ENCODE measurements at places on chromosomes 11 and 22.

DNA sequence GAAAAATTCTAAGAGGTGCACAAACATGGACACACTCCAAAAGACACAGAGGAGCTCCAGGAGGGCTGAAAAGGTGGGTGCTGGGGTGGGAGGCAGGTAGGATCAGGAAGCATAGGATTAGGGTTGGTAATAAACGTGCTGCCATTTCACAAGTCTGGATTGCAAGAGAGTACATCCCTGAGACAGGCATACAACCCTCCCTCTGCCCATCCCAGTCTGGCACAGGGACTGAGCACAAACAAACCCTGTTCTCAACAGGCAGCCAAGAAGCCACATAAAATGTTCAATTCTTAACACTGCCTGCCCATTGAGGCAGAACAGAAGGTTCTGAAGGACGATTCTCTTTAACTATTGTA is 18.5 kb downstream of the SLC35F2 start:
- no peak for DNase-seq

GRCh38 chr11:123561431-123561800 is 93.0 kb downstream of the SCN3B start:
- DNase-seq, result no peak

DNA sequence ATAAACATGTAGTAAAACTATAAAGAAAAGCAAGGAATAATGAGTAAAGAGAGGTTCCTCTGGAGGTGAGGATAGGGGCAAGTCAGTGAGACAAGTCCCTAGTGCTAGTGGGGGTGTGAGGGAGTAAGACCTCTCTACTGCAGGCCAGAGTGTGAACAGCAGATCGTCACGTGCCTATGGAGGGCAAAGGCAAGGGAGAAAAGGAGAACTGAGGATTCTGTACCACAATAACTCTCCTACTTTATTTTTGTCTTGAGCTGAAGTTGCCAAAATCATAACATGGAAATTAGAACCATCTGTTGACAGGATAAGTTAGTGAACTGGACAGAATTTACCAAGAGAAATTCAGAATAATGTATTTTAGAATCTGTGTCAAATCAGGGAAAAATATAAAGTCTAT is 77.6 kb downstream of the ENTHD1 start:
- no peak for DNase-seq

GRCh38 chr11:488062-488461 is 19.0 kb downstream of the RNH1 start:
- DNase-seq, result no peak

DNA sequence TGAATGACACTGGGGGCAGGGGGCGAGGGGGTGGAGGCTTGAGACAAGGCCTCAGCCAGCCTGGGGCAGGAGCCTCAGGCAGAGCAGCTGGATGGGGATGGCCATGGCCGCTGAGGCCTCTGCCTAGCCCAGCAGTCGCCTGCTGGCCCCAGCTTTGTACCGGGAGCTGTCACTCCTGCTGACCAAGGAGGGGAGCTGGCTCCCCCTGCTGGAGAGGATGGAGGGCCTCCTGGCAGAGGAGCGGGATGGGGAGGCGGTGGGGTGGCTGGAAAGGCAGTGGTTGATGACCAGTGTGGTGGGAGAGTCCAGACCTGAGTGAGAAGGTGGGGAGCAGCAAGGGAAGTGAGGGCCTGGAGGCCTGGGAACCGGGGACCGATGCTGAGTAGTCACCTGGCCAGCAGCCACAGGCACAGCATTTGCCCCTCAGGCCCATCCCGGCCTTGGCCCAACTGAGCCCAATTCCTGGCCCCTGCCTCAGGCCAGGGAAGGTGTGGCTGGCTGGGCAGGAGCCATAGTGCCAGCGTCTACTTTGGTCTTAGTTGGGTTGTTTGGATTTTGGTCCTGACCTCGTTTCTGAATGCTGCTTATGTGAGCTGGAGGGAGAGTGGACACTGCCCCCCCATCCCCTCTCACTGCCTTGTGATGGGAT is 6.0 kb upstream of the SUSD2 start:
- peak; percentile 54 for DNase-seq

- DNase-seq, result no peak
These were observed 256.5 kb downstream of the MN1 start for GRCh38 chr22:27545085-27545484.

DNA sequence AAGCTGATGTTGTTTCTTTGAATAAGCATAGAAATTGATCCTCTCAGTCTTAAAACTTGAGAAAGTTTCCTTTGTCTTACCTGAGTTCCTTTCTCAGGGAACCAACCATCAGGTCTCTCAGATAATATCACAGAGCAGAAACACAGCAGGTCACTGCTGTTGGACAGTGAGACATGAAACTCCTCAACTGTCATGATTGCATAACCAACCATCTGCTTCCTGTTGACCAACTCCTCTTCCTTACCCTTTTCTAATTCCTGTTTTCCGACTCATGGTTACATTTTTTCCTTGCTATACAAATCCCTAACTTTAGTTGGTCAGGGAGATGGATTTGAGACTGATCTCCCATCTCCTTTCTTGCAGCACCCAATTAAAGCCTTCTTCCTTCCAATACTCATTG is 845.3 kb downstream of the FAM181B start:
- no peak for DNase-seq

DNA sequence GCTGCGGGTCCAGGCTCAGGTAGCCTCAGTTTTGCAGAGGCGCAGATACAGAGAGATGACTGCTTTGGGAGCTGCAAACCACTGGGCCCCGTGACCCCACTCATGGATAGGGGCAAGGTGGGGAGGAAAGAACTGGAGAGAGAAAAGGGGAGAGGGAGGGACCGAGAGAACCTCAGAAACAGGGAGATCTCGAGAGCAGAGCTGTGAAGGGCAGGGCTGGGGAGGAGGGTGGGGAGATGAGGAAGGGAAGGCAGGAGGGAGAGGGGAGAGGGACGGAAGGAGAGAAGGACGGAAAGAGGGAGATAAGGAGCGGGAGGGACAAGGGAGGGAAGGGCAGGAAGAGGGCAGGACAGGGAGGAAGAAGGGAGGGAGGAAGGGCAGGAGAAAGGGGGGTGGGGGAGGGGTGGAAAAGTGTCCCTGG is 46.3 kb downstream of the IGLL1 start:
- DNase-seq, result no peak

GRCh38 chr11:70901951-70902521 is 350.3 kb downstream of the SHANK2 start:
- no peak for DNase-seq

DNA sequence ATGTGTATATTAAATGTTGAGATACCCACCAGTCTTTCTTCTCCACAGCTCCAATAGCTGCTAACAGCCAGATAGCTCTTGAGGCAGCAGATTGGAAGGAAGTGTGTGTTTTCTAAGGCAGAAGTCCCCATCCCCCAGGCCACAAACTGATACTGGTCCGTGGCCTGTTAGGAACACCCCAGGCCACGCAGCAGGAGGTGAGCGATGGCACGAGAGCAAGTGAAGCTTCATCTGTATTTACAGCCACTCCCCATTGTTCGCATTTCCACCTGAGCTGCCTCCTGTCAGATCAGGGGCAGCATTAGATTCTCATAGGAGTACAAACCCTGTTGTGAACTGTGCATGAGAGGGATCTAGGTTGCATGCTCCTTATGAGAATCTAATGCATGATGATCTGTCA is 12.7 kb downstream of the CCDC73 start:
- DNase-seq, result no peak

DNA sequence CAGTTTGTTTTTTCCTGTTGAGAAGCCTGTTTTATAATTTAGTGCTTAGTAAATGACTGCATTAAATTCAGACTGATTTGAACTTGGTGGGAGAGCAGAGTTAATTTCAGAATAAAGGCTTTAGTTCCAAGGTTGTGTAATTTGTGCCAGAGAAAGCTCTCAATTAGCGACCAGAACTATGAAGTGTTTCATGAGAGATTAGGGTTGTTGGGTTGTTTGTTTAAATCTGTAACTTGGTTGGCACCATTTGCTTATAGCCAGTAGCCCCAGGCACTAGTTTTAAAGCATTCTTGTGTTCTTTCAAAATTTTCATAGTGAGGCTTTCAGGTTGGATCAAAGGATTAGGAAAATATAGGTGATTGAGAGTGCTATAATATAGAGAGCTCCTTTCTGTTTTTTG is 25.5 kb downstream of the UVRAG start:
- no peak for DNase-seq

DNA sequence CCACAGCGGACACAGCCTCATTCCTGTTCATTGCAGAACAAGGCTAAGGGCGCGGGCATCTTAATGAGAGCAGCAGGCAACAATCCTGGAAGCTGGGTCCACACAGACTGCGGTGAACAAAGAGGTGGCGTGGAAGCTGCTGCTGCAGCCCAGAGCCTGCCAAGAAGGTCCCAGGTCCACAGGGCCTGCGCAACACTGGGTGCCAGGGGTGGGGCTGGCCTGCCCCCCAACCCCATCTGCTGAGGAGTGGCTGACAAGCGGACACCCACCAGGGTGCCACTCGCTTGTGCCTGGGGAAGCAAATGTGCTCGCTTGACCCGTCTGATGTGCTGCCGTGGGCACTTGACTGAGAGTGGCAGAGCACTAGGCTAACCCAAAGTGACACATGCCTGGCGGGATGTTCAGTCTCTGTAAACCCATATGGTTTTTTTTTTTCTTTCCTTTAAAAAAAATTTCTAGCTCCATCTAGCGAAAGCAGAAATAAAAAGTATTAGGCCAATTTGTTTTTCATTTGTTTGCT is 83.2 kb upstream of the PITPNB start:
- no peak for DNase-seq

DNA sequence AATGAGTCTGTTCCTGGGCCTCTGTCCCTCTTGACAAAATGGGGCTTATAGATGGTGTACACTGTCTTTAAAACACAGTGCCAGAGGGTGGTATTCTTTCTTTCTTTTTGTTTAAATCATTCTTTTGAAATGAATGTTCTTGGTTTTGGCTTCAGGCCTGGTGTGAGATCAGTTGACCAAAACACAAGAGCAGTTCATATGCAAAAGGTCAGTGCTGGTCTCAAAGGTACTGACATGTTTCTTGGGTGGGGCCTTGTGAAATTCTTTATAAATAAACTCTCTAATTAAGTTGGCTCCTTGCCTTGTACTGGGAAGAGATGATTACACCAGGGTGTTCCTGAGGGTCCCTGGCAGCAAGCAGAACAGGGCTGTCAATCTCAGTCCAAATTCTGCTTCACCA is 110.0 kb downstream of the FBXO7 start:
- no peak for DNase-seq

DNA sequence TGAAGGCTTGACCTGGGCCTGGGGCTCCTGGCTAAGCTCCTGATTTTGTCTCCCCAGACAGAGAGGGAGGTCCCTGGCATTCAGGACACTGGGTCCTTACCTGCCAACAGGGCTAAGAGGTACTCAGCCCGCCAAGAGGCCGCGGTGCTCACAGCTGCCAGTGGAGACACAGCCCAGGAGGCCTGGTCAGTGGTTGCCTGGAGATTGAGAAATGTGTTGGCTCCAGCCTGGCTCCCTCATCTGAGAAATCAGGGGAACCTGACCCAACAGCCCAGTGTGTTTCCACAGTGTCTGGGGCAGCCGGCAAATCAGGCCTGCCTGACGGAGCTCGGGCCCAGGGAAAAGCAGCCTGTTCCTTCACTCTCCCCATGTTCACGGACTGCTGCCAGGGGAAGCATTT is 79.4 kb upstream of the NAV2 start:
- DNase-seq, result no peak

DNA sequence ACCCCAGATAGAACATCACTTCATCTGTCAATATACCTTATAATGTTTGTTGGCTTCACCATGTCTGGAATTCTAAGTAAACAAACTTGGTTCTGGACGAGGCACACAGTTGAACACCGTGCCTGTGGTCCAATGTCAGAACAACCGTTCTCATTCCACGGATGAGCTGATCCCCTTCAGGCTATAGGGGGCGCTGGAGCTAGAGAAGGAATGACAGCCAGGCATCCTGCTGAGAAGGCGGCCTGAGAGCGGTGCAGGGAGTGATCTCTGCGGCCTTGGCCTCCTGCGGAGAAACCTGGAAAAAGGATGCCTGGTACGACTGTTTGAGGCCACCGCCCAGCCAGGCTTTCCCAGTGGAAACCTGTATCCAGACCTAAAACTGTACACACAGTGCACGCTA is 48.7 kb downstream of the FDX1 start:
- DNase-seq, result no peak

- DNase-seq, result no peak
These were observed 13.3 kb upstream of the SH3BP1 start for GRCh38 chr22:37626144-37626543.

DNA sequence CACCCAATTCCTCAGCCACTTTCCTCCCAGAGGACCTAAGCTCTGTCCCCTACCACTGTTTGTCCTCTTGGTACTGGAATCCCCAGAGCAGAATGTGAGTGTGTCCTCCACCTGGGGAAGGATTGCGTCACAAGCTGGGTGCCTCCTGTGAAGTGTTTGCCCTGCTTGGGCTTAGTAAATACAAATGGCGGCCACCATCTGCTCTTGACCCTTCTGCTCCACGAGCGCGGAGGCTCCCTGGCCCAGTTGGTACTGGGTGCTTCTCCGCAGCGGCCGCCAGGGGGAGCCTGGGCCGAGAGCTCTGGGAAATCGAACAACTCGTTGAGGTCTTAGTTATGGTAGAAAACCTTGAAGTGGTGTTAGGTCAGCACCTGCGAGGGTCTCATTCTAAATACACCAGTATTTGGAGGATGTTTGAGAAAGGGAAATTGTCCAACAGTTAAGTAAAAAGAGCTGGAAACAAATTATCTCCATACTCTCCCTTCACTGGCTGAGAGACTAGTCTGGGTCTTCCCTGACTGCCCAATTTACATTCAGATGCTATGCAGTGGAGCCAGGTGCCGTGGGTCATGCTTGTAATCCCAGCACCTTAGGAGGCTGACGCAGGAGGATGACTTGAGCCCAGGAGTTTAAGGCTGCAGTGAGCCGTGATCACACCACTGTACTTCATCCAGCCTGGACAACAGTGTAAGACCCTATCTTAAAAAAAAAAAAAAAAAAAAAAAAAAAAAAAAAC is 74.6 kb upstream of the TEAD1 start:
- no peak for DNase-seq

GRCh38 chr22:23591201-23591791 is 11.2 kb upstream of the IGLL1 start:
- DNase-seq, result peak; percentile 80

DNA sequence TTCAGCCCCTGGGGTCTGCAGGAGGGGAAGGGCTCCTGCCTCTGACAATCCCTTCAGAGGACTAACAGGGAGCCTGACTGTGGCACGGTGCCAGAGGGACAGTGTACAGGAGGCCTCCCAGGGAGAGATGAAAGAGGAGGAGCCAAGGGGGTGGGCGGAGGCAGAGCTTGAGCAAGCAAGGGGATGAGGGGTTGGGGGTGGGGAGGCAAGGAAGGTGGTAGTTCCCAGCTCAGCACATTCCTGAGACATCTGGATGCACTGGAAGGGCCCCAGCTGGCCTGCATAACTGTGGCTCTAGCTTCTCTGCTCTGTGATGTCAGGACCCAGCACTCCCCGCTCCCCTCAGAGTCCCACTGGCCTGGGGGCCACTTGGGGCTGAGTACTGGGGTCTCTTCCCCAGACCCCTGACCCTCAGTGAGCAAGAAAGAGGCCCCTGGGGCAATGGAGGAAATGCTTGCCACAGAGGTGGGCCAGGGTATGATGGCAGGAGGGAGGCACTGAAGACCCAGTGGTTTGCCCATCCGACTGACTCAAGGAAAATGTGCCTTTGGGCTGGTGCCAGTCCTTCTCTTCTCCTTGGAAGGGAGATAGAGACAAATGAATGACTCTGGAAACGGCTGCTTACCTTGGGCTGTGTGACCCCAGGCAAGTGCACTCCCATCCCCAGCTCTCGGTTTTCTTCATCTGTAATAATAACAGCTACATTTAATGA is 13.3 kb downstream of the CREB3L1 start:
- no peak for DNase-seq

- no peak for DNase-seq
These were observed 95.5 kb downstream of the PGR start for GRCh38 chr11:101034076-101034475.

- DNase-seq, result no peak
These were observed 21.4 kb downstream of the ARHGEF12 start for GRCh38 chr11:120357620-120358019.
